ENCODE measurements at places on chromosomes 4 and X.

DNA sequence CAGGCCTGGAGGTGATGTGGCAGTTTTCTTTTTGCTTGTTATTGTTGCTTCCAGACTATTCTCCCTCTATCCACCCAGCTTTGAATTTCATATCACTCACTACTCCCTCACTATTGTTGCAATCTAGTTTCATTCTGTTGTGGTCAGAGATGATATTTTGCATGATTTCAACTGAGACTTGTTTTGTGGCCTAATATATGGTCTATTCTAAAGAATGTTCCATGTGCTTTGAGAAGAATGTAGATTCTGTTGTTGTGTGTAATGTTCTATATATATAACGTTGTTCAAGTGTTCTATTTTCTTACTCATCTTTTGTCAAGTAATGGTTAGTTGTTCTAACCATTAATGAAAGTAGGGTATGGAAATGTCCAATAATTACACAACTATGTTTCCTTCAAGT lies 59.0 kb downstream of the THOC2 start:
- DNase-seq: no peak

DNA sequence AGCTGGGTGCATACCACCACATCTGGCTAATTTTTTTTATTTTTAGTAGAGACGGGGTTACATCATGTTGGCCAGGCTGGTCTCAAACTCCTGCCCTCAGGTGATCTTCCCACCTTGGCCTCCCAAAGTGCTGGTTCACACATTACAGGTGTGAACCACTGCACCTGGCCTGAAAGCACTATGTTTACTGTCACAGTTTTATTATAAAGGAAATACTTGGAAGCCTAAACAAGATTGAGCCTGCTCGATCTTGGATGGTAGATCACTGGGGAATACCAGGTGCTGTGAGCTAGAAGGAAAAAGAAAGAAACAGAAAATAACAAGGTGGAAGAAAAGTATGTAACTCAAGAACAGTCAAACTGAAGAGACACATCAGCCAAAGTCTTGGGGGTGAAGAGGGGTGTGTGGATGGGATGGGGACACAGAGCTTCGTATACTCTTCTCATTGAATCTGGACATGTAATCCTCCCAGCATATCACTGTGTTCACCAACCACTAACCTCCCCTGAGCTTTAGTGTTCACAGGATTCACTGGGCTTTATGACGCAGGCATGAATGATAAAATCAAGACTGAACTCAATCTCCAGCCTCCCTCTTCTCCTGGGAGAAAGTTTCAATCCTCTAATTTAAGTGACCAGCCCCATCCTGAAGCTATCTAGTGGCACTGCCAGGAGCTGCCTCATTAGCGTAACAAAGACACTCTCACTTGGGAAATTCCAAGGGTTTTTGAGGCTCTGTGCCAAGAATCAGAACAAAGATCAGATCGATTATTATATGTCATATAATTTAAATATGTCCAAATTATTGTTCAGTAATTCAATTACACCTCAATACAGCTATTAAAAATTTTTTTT lies 40.9 kb downstream of the PDS5A start:
- DNase-seq: no peak

DNA sequence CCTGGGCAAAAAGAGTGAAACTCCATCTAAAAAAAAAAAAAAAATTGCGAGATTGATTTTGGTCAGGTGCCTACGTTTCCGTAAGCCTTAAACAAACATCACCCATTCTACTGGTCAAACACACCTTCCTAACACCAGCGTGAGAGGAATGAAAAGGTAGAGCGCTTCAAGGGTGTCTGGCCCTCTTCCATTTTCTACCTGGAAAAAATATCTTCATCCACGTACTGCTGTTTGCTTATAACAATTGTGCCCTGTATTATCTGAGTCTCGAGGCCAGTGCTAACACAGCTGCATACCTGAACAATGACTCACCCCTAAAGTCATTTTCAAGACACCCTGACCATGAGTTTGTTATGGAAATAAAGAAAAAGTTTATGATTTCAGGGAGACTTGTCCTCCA lies 13.9 kb downstream of the TMSB4X start:
- DNase-seq: no peak

GRCh38 chrX:110509755-110510532 lies 151.3 kb downstream of the RTL9 start:
- no peak for DNase-seq

DNA sequence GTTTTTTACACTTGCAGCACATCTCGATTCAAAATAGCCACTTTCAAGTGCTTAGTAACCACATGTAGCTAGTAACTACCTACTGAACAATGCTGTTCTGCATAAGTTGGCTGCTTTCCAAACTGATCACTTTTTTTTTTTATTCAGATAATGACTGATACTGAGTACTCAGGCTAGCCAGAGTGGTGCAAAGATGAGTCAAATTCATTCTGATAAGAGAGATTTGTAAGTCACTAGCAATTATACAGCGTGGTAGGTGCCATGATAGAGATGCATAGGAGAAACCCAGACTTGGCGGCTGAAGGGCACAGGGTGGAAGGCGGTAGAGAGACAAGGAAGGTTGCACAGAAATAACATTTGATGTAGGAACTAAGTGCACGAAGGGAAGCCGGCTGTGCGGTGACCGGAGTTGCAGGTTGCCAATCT lies 357 bp upstream of the IGBP1 start:
- DNase-seq: no peak

GRCh38 chr4:184934961-184935360 lies 83.3 kb upstream of the HELT start:
- DNase-seq: no peak

GRCh38 chrX:10177601-10178000 lies 20.8 kb downstream of the CLCN4 start:
- DNase-seq: no peak

- no peak for DNase-seq
Measured at GRCh38 chr4:107210450-107211239, 174.5 kb upstream of the DKK2 start.

GRCh38 chr4:15653420-15653819 lies 1.7 kb downstream of the FBXL5 start:
- DNase-seq: no peak

- DNase-seq: no peak
Measured at GRCh38 chr4:29853833-29854232, 866.3 kb upstream of the PCDH7 start.

DNA sequence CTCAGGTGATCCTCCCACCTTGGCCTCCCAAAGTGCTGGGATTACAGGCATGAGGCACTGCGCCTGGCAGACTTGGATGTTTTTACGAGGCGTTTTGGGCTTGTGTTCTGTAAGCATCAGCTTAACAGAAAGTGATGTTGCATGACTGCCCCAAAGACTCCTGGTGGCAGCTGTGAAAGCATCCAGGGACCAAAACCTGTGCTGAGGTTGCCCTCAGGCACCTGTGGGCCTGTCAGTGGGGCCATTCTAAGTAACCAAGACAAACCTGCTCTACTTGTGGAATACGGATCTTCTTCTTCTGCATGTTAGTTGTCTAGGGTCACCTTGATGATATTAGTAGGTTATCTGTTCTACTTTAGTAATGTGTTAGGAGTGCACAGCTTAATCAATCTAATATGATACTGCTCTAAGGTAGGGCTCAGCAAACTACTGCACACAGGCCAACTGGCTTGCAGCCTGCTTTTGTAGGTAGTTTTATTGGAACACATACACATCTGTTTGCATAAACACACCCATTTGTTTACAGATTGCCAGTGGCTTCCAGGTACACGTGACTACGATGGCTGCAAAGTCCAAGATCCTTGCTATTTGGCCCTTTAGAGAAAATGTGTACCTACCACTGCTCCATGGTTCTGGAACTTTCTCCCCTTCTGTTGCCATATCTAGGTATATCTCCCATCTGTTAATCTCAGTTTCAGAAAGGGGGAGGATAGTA lies 136.7 kb downstream of the GPR143 start:
- DNase-seq: no peak

DNA sequence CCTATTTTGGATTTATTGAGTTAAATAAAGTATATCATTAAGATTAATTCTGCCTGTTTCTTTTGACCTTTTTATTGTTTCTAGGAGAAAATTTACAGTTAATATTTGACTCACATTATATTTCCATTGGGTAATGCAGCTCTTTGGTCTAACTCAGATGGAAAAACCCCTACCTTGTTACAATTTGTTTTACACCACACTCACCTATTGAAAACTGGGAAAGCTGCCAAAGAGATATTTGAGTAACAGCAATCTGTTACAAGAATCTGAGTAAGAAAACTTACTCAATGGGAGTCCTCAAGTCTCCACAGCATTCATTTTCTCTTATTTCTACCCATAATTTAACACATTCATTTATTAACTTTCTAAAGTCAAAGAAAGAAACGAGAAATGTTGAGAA lies 108.0 kb upstream of the TLL1 start:
- no peak for DNase-seq

DNA sequence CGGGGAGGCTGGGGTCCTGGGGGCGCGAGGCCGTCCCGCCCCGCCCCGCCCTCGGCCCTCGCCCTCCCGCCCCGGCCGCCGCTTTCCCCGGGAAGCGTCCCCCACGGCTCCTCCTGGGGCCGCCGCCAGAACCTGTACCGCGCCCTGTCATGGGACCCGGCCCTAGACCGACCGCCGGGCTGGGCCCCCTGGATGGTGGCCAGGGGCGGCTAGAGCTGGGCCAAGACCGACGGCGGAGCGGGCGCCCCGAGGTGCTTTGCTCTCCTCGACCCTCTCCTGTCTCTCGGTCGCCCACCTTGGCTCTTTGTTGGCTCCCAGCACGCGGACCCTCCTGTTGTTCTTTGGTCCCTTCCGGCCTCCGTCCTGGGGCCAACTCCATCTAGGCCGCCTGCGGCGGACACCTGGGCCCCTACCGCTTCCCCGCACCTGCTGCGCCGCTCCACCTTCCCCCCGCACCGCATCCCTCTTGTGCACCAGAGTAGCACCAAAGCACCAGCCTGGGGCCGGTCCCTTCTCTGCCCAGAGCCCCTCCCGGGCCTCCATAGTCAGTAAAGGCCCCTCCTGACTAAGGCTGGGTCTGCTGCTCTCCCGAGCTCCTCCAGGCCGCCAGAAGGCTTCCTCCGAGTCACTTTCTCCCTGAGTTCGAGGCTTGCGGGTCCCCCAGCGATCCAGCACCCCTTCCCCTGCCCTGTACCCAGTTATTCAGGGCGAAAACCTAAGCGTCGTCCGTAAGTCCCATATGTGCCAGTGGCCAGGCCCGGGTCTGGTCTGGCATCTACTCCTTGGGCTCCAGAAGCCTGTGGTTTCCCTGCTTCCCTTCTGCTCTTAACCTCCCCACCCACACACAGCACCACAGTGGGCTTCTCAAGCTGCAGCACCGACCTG lies 587 bp downstream of the TACC3 start:
- DNase-seq: no peak

DNA sequence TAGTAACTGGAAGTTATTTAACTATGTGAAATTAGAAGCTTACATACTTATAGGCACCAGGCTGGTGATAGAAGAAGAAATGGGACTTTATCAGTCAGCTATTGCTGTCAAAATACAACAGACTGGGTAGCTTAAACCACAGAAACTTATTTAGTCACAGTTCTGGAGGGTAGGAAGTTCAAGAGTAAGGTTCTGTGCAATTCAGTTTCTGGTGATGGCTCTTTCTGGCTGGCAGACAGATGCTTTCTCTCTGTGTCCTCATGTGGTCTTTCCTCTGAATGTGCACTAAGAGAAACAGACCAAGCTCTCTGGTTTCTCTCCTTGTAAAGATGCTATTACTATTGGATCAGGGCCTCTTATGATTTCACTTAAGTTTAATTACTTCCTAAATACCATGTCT lies 92.1 kb upstream of the ANKRD50 start:
- DNase-seq: no peak

GRCh38 chrX:41677183-41678060 lies 11.4 kb upstream of the GPR34 start:
- DNase-seq: no peak

DNA sequence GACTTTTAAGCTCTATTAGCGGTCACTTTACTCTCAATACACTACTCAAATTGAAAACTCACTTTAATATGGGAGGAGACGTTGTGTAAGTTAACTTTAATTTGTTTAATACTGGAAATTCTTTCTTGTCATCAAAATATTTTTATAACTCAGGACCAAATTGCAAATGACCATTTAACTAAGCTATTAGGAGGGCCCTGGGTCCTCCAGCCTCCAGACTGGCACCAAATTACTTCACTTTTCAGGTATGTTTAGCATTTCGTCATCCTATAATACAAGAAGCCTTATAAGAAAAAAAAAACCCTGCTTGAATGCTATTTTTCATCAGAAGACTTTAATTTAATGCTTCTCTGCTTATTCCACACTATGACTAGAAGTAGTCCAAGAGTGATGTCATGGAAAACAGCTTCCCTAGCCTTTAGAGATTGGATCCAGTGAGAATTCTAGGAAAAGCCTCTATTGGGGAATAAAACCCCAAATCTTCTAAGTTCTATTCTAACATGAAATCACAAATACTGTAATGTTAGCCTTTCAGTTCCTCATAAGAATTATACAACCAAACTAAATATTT lies 6.6 kb downstream of the KLHL15 start:
- DNase-seq: no peak

DNA sequence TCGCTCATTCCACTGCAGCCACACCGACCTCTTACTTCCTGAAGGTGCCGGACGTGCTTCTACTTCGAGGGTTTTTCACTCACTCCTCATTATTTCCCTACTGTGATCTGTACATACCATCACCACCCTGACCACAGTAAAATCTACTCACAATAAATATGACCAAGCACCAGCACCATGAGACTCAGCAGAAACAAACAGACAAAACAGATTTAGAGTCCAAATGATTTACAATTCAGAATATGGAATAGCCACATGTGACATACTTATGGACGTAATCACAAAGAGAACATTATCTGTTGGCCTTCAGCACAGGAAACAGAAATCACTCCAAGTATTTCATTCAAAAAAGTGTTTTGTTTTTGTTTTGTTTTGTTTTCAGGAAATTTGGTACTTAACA lies 16.1 kb upstream of the KLB start:
- DNase-seq: no peak

GRCh38 chr4:113026556-113026955 lies 22.9 kb upstream of the ANK2 start:
- no peak for DNase-seq

GRCh38 chr4:149370785-149371420 lies 444.7 kb downstream of the IQCM start:
- no peak for DNase-seq

DNA sequence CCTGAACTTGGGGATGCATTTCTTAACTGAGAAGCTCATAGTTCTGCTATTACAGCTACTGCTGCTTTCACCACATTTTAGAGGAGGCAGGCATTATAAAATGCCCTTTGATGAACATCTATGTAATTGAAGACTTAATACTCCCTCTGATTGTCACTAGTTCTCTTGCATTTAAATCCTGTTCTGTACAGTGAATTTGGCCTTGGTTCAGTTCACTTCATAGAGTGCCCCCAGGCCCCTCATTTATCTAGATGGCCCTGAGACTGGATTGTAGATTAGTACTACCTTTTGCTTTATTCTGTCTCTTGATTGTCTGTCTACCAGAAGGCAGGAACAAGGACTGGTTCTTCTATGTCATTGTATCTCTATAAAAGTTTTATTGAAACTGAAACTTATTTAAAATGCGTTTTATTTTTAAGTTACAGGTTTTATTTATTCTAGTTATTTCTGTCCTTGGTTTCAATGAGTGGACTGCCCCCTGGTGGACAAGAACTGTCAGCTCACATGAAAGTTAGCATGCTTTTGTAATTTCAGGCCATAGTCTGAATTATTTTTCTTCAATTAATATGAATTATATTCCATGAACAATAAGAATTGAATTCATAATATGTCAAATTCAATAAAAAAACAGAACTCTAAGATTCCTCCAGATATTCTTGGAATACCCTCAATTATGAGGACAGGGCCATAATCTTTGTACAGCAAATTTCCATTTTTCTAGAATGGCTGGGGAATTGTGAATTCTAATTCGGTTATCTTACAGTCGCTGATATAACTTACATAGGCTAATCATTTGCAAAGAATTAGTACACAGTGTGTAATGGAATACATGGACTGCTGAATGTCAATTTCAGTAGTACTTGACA lies 47.2 kb upstream of the TMEM33 start:
- DNase-seq: no peak

Measured in activated T-cell treated with anti-CD3 and anti-CD28 coated beads for 48 hours (primary cell).